ENCODE measurements at places on chromosomes 7 and 10. TPM values are rescaled to one million over a fixed set of nuclear protein-coding genes. Genes with fewer than 3 reads are reported as not detected.

Gene ZPBP
- total RNA-seq, result not detected

Gene CXCL12
- not detected for total RNA-seq

Gene TMEM184A
- total RNA-seq, result 10.3 TPM

Gene RBP3
- total RNA-seq, result not detected

Gene UNCX
- total RNA-seq, result not detected

Gene NPC1L1
- total RNA-seq, result 0.06 TPM

Gene HK1
- 37.5 TPM for total RNA-seq

Gene NRP1
- total RNA-seq, result 93.9 TPM

Gene WASL
- 25.1 TPM for total RNA-seq

Gene GATA3
- total RNA-seq, result 3.8 TPM

Gene FAM241B
- 18.8 TPM for total RNA-seq

Gene VWDE
- 0.29 TPM for total RNA-seq

Gene GSAP
- 3.5 TPM for total RNA-seq

Gene TMED4
- 52.8 TPM for total RNA-seq

Gene ASAH2B
- 3.4 TPM for total RNA-seq

Gene SHH
- total RNA-seq, result 2.2 TPM

Gene LIPK
- total RNA-seq, result not detected

Gene STAG3
- 0.40 TPM for total RNA-seq

Gene TMEM236
- total RNA-seq, result 0.09 TPM

Gene C7orf33
- not detected for total RNA-seq

Gene PAOX
- 1.8 TPM for total RNA-seq

Data from A549 treated with ZK216348 at 1 μM for 4 hours (cell line).